ENCODE measurements at places on chromosomes 12 and 14. TPM values are rescaled to one million over a fixed set of nuclear protein-coding genes. Genes with fewer than 3 reads are reported as not detected.

DNA sequence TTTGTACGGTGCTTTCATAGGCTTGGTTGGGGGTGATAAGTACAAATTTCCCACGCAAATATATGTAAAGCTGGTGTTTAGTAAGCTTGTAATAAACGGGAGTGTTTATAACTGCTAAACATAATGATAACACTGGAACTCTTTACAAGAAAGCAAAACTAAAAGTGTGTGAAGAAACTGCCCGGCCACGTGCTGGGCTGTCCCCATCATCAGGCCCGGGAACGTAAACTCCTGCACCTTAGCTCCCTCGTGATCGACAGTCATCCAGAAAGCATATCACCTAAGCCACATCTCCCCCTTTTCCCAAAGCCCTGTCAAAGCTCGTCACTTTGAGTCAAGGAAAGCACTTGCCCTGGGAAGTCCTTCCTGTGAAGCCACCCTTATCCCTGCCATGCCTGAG lies 18.0 kb upstream of the PARP11 start:
- DNase-seq = no peak

DNA sequence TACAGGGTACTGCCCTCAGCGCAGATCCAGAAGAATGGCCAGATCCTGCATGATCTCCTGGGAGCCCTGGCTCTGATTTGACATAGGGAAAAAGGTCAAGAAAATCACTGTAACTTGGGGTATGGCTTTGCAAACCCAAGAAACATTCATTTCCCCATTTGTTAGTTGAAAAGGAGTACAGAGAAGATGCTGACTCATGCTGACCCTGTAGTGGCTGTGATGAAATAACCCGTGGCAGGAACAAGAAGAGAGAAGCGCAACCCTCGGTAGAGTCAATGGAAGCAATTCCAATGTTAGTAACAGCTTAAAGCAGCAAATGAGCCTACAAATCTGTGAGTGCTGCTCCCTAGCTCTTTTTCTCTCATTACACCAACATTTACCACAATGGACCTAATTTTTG lies 281.6 kb upstream of the NPAS3 start:
- DNase-seq = peak; percentile 75

Gene CMA1
- not detected for total RNA-seq

- peak; percentile 66 for DNase-seq
Observed at GRCh38 chr14:89915114-89915878, 39.2 kb downstream of the EFCAB11 start.

DNA sequence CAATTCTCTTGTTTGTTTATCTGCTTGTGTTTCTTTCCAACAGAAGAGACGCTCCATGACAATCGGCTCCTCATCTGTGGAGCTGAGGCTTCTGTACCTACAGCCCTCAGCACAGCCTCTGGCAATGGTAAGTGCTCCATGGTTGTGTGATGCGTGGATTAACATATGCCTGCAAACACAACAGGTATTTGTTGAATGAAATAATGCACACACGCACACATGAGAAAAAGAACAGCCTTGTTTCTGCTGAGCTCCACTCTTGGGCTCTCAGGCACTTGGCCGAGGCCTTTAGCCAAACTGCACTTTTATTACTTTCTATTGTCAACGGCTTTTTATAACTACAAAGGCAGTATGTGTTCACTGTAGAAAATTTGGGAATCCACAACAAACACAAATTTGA lies 120.4 kb upstream of the TMCC3 start:
- no peak for DNase-seq

- no peak for DNase-seq
Observed at GRCh38 chr12:95989504-95990123, 6.5 kb downstream of the HAL start.

DNA sequence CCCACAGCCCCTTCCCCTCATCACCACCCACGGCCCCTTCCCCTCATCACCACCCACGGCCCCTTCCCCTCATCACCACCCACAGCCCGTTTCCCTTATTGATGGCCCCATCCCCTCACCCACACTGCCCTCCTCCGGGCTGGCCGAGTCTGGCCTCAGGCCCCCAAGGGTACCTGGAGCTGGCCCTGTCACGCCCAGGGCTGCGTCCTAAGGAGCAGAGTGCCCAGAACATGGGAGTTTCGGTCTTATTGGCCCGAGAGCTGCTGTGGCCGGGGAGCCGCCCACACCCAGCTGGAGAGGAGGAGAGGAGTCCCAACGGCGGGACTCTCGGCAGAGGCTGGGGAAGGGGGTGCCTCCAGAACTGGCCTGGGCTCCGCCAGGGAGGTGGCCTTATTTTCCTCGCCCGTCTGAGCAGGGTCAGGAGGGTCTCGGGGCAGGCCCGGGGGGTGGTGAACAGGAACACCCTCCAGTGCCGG lies 182.3 kb downstream of the KIF26A start:
- DNase-seq = no peak

DNA sequence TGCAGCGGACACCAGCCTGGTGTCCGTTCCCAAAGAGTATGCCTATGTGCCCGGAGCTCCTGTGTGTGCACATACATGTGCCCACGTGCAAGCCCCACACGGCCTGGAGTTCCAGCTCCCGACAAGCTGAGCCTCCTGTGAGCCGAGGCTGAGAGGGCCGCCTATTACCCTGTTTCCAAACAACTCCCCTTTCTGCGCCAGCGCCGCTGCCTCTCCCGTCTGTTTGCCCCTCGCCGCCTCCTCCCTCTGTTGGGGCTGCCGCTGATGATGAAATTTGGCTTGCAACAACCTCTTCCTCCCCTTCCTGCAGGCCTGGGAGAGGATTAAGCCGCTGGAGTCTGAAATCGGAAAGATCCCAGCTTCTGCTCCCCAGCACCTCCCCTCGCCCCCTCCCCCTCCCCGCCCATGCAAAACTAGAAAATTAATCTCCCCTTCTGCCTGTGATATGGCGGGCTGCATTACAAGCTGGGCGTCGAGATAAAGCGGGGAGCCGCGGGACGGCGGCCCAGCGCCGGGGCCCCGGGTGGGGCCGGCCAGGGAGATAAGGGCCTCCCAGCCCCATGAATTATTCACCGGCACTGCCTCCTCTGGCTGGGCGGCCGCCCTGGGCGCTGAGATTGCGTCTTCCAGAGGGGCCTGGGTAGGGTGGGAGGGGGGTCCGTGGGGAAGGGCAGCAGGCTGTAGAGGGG lies 6.8 kb upstream of the ASIC1 start:
- DNase-seq = peak; percentile 12

Gene LARP4
- 21.1 TPM for total RNA-seq

Gene GRIN2B
- total RNA-seq = not detected

- peak; percentile 62 for DNase-seq
Observed at GRCh38 chr12:19390051-19390598, 49.2 kb upstream of the AEBP2 start.

- DNase-seq = no peak
Observed at GRCh38 chr14:60839657-60840056, 105.1 kb downstream of the MNAT1 start.
